AG09309 (cell line): ENCODE measurements at places on chromosomes 5 and 9.
A peak's percentile ranks its signal among the peaks of the same experiment; 100 is the strongest.

GRCh38 chr5:177402271-177403043 is 2.0 kb upstream of the PFN3 start:
- DNase-seq, result no peak

DNA sequence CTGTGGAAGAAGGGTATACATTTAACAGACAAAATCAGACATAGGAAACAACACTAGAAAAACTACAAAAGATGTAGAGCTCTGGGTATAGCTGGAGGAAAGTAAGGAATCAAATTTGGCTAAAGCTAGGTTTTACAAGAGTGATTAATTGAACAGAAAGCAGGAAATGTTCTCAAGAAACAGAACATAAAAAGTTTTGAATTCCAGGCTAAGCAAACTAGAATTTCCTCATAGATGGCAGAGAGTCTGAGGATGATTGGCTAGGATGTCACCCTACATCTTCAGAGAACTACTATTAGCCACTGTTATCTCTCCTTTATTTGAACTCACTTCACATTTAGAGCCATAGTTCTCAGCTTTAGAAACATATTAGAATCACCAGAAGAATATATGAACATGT is 502.1 kb upstream of the PAPPA start:
- no peak for DNase-seq

DNA sequence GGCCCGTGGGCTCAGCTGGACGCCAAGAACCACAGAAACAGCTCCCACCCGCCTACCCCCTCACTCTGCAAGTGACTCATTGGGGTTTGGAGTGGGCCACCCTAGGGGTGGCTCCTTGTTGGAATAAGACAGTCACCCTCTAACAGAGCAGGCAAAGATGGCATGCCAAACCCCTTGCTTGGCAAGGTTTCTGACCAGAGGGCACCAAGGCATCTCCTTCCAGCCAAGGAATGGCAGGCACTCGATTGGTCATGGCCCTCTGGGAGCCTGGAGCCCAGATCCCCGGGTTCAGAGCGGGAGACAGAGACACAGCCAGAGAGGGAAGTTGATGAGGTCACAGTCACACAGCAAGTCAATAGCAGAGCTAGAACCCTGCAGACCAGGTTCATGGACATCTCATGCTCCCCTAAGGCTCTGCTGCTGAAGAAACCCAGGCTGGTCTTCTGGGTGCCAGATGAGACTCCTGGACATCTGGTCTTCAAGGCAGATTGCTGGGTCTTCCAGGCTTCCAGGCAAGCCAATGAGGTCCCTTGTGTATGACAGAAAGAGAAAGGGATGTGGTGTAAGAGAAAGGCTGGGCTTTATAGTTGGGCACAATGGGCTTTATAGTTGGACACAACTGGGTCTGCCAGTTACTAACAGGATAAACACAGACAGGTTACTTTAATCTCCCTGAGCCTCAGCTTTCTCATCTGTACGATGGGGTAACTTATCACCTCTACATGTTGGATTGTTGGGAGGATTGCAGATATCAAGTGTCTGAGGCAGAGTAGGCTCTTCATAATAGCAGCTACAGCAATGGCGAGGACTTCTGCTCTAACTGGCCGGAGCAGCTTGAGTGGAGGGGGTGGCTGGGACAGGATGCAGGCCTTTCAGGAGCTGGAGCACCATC is 23.3 kb upstream of the KIF12 start:
- no peak for DNase-seq

- DNase-seq, result no peak
Measured at GRCh38 chr5:113054899-113055298, 78.3 kb downstream of the DCP2 start.

- DNase-seq, result no peak
Measured at GRCh38 chr5:55062039-55062779, 38.2 kb downstream of the GZMK start.

- DNase-seq, result no peak
Measured at GRCh38 chr5:40871177-40871576, 30.0 kb downstream of the CARD6 start.

DNA sequence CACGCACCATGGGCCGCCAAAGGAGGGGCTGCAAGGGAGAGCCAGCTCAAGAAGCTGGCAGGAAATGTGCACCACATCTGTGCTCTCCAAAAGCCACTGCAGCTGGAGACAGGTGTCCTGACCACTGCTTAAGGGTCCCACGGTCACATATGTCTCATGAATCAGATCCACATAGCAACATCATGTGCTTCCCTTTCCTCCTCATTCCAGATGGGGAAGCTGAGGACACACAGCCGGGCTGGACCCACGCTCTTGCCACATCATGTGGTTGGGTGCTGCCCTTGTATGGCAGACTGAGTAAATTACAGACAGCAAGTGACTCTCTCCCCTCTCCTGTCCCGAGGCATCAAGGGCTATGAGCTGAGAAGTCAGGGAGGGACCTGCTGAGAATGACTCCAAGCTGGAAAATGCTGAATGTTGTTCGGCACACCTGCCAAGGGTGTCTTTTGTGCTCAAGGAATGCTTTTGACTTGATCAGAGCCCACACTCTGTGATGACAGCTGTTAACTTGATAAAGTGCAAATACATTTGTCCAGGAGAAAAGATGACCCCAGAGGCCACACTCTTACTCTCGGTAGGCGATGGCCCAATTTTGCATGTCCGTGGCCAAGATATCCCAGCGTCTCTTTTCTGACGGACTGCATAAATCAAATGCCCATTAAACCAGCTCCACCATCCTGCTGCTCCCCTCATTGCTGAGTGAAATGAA is 58.2 kb downstream of the NSUN2 start:
- no peak for DNase-seq

- peak; percentile 42 for DNase-seq
Measured at GRCh38 chr5:77224672-77225355, 14.3 kb downstream of the PDE8B start.

- no peak for DNase-seq
Measured at GRCh38 chr5:88480245-88480644, 211.6 kb upstream of the TMEM161B start.

- no peak for DNase-seq
Measured at GRCh38 chr9:5596173-5596572, 32.7 kb upstream of the RIC1 start.

GRCh38 chr5:129601576-129601975 is 141.5 kb downstream of the ADAMTS19 start:
- no peak for DNase-seq

DNA sequence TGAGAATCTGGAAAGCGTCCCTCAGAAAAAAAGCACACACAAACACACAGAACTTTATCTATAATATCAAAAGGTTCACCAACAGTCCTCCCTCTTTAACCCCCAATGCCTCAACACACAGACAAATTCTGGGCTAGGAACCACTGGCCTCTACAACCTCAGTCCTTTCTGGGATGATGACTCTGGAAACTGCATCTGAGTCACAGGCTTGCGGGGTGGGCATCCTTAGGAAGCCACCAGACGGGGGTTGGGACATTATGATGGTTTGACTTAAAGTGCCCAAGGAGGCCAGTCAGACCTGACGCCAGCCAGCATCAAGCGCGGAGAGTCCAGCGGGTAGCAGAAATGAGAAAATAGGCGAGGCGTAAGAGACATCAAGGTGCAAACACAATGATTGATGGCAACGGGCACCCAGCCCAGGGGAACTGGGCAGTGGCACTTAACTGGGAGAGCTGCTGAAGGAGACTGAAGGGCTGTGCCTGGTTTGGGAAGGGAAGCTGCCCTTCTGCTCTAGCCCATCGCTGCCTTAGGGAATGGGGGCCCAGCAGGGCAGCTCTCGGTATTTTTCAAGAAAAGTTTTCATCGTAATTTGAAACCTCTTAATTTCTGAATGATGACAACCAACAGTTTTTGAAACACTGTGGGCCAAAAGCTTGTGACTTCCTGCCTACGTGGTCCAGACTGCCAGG is 20.7 kb downstream of the SPRY4 start:
- no peak for DNase-seq

DNA sequence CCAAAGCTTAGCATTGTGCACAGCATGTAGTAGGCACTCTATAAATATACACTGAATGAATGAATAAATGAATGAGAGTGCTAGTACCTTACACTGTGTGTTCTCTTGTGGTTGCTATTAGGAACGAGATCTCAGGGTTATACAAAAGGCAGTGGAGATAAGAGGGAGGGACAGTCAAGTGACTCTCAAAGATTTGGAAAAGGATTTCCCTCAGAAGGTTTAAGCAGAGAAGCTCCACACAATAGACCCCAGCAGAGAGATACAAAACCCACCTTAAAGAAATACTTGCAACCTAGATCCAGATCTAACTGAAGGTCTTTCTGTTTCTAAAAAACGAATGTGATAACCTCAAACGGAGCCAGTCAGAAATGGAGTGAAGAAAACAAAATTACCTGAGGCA is 11.8 kb upstream of the EFNA5 start:
- no peak for DNase-seq

DNA sequence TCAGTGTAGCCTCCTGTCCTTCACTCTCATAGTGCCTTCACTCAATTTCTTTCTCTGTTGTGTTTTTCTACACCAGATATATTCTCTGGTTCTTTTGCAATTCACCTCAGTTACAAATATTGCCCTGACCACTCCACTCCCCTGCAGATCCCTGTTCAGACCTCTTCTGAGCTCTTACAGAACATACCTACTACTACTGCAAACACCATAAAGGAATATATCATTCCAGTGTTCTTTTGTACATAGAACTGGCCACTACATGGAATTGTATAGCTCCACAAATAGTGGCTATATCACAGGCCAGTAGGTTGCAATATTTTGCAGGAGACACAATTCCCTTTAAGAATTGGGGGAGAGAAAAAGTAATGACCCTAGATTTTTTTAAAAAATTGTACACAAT is 21.0 kb downstream of the ALDH1A1 start:
- no peak for DNase-seq

- peak; percentile 73 for DNase-seq
Measured at GRCh38 chr5:82641331-82642003, 363.3 kb upstream of the RPS23 start.

GRCh38 chr5:8068078-8068477 is 199.1 kb downstream of the MTRR start:
- no peak for DNase-seq

DNA sequence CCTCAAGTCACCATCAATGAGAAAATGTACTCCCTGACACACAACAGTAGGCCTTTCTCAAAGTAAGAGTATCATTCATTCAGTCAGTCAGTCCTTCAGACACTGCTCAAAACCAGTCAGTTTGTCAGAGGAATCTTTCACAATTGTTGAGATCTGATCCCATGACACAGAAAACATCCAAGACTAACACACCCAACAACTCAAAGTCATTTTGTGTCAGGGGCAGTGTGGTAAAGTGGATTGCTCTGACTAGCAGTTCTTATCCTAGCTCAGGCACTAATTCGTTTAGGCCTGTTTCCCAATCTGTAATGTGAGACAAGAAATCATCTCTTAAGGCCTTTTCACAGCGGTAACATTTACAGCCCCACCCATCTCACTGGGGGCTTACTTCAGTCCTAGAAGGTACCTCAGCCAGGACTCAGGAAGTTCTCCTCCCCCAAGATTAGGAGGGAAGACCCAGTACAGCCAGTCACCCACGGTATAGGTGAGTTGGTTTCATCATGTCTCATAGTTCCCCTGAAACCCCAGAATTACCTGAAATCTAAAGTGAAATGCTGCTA is 31.9 kb downstream of the SH3TC2 start:
- no peak for DNase-seq
